ENCODE measurements at places on chromosomes 16 and 17.

DNA sequence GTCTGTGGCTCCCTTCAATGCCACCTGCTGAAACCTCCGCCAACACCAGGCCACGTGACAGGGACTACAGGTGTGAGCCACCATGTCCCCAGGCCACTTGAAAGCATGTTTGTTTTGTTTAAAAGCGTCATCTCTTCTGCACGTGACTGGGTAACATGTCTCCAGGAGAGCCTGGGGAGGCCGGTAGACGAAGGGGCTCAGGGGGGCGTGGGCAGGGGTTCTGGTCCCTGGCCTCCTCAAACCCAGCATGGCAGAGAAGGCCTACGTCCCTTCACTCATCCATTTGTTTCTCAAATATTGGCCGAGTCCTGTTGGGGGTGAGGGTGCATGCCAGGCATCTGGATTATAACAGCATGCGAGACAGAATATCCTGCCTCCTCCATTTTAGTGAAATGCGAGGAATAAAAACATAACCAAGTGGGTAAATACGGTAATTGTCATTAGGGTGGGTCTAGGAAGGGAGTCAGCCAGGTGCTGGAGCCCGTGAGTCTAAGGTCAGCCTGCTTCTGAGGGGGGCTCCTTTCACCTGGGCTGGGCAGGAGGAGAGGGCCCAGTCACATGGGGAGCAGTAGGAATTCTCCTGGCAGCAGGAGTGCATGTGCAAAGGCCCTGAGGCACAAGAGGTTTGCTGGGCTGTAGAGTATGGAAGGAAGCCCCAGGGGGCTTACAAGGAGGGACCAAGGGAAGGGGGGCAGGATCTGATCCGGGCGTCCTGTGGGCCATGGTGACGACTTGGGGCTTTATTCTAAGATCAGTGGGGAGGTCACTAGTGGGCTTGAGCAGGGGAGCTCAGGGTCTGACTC, 26.8 kb upstream of the CIBAR2 start:
- DNase-seq: no peak

DNA sequence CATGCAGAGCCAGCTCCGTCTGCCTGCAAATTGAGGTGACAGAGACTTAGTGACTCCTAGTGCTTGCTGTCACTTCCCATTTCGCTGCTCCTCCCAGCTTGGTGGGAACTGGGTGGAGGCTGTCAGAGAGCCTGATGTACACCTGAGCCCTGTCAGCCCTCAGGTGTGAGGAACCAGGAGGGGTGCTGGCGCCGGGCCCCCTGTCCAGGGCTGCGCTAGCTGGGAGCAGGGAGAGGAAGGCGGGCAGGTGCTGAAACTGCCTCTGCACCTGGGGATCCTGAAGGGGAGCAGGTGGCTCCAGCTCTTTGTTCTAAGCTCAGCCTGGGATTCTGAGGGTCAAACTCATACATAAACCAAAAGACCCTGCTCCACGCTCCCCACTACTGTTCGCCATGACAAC, 10.8 kb upstream of the WSCD1 start:
- no peak for DNase-seq

DNA sequence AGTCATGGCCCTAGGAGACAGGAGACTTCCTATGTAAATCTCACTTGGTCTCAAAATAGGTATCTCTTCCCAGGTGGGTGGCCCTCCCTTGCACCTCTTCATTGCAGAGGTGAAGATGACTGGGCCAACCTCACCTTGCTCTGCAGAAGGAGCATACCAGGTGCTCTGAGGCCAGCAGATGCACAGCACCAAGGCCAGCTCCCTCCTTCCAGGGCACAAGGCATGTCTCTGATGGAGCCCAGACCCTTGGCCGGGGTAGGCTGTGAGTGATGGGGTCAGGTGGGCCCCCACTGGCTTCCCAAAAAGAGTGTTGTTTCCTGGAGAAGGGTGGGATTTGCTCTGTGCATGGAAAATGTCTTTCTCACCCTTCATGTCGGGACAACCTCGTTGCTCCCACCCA, 12.8 kb downstream of the CACNG5 start:
- no peak for DNase-seq

GRCh38 chr17:11896199-11896598, 101.1 kb downstream of the ZNF18 start:
- no peak for DNase-seq

DNA sequence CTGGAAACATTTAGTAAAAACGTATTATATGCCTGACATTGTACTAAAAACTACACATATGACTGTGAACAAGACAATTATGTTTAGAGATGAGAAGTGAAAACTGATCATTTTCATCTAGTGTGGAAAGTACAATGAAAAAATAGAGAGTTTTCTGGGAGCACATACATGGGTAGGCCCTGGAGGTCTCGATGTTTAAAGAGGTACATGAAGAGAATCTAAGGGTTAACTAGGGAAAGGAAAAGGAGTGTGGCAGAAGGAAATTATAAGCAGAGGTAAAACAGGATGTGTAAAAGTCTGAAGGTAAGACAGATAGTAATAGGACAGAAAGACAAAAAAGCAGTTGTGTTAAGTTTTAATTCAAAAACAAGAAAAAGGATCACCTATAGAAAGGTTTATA, 113.7 kb downstream of the USP32 start:
- DNase-seq: no peak

All from stimulated activated CD4-positive, alpha-beta T cell treated with anti-CD3 and anti-CD28 coated beads, Interleukin-15, amount 100 ng/mL, for 1 hour (primary cell).